ENCODE measurements at places on chromosomes 1 and 21.

GRCh38 chr1:56396581-56396980, 182.8 kb downstream of the PLPP3 start:
- no peak for DNase-seq

GRCh38 chr1:46437723-46438122, 43.6 kb downstream of the FAAH start:
- no peak for DNase-seq

DNA sequence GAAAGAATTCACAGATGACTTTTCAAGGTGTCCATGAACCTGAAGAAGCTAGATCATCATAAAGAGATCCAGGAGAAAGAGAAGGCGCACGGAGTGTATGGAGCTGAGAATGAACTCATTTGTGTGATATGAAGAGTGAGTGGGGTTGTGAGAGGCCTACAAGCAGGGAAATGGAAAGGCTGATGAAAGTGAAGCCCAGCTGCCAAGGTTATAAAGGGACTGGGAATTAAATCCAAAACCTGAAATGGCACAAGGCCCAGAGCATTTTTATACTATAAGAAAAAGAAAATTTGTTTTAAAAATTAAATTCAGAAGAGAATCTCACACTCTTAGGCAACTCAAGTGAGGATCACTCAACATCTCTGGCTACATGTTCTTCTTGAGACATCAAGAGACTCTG, 43.4 kb downstream of the HSD3B1 start:
- DNase-seq = no peak

DNA sequence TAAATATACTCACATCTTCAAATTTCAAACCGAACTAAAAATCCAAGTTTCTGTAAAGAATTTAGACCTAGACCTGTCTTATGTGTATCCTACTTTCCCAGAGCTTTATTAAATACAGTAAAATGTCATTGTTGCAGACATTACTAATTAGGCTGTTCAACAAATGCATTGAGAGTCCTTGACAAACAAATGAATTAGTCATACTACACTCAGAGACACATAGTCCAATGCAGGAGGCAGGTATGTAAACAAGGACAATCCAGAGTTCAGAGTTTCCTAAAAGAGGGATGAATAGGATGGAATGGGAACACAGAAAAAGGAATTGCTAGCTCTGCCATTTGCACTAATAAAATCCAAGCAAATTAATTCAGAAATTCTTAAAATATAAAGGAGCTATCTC, 1.6 kb upstream of the EGLN1 start:
- no peak for DNase-seq

GRCh38 chr1:227120826-227121225, 180.7 kb downstream of the COQ8A start:
- no peak for DNase-seq

- no peak for DNase-seq
These were observed 68.8 kb upstream of the RBM34 start for GRCh38 chr1:235229868-235230267.

- DNase-seq = peak; percentile 58
These were observed 8.0 kb upstream of the MACF1 start for GRCh38 chr1:39196244-39197215.

- no peak for DNase-seq
These were observed 289.2 kb downstream of the GRIK1 start for GRCh38 chr21:29650523-29651022.

DNA sequence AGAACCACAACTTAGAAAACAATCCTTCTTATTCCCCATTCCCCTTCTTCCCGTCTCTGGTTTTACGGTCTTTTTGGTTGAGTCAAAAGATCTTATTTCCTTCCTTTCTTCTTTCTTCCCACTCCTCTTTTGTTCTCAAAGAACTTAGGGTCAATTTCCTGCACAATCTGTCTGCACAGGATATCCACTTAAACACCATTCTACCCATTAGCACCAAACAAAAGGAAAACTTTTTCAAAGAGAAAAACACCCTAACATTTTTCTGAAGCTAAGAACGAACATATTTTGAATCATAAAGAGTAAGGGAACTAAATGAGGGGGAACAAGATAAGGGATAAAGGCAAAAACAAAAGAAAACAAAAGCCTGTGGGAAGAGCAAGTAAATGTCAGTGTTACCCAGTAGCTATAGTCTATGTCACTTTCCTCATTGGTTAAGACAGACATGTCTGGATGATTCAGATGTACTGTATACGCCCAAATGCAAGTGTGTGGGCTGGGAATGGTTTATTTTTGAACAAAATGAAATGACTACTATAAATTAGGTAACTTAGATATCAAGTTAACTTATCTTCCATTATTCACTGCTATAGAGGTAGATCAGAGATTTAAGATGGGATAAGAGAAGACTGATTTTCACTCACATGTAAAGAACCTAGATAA, 59.9 kb downstream of the TOR3A start:
- DNase-seq = no peak

- peak; percentile 41 for DNase-seq
These were observed 20.1 kb upstream of the COL16A1 start for GRCh38 chr1:31723828-31724359.

DNA sequence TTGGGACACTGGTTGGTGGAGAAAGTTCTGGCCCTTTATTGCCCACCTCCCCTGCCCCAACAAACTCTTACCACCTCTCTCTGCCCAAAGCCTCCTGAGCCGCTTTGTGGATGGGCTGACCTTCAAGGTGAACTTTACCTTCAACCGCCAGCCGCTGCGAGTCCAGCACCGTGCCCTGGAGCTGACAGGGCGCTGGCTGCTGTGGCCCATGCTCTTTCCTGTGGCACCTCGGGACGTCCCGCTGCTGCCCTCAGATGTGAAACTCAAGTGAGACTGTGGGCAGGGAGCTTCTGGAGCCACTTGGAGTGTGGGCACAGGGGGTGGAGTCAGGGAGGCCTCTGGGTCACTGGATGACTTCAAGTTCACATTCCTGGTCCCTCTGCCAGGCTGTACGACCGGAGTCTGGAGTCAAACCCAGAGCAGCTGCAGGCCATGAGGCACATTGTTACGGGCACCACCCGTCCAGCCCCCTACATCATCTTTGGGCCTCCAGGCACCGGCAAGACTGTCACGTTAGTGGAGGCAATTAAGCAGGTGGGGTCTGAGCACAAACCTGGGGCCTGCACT, 12.5 kb downstream of the RHOC start:
- no peak for DNase-seq
